ENCODE measurements at places on chromosomes 7 and 10.

DNA sequence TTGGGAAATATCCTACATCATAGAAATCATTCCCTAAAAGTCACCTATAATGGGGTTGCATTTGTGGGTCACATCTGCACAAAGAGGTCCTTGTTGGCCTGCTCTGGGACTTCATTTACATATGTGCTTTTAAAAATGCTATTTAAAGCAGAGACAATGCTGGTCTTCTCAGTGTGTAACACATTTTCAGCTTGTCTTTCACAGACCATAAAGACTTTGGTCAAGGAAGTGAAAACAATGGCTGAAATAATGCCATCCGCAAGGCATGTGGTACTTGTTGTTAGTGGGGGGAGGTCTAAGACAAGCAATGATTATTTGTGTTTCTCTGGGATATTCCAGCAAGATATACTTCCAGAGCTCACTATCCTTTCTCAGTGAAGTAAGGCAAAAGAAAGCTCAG is 84.6 kb upstream of the PDLIM1 start:
- no peaks in the 10 kb centered on the region for H3K36me3 ChIP-seq
- no peak overlapping the region for H3K4me3 ChIP-seq
- H3K27ac ChIP-seq = no peak overlapping the region
- DNase-seq = no peak

DNA sequence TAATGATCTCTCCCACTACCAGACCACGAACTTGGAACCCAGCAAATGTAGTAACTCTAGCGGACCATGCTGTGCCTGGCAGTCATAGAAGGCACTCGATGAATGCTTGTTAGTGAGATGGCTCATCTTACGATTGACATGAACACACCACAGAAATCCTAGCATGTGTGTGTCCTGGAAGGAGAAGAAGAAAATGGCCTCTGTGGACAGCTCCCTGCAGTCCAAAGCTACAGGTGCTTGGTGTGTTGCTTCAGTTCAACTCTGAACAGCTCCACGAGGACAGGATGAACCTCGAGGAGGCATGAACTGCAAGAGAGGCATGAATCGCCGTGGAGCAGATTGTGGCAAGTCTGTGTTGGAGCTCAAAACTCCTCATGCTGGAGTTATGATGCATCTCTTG is 93.5 kb downstream of the KLF6 start:
- H3K4me3 ChIP-seq = no peak overlapping the region
- H3K27ac ChIP-seq = no peak overlapping the region
- H3K27me3 ChIP-seq = no peaks in the 10 kb centered on the region
- no peaks in the 10 kb centered on the region for H3K36me3 ChIP-seq

DNA sequence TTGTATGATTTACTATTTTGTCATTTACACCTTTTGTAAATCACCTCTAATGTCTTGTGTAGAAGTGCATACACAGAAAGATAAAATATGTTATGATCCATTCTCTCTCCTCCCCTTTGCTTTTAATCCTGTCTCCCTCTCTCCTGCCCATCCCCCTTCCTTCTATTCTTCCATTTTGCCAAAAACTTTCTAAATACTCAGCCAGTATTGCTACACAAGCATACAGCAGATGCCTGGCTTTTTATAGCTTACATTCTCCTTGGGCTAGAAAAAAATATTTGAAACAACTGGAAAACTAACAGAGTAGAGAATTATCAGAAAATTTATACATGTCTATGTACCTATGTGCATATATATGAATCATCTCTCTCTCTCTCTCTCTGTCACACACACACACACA is 308.7 kb upstream of the BMPER start:
- DNase-seq = no peak
- no peak overlapping the region for H3K27ac ChIP-seq
- no peaks in the 10 kb centered on the region for H3K4me1 ChIP-seq
- H3K4me3 ChIP-seq = no peak overlapping the region
- H3K36me3 ChIP-seq = no peaks in the 10 kb centered on the region
- H3K27me3 ChIP-seq = no peaks in the 10 kb centered on the region

DNA sequence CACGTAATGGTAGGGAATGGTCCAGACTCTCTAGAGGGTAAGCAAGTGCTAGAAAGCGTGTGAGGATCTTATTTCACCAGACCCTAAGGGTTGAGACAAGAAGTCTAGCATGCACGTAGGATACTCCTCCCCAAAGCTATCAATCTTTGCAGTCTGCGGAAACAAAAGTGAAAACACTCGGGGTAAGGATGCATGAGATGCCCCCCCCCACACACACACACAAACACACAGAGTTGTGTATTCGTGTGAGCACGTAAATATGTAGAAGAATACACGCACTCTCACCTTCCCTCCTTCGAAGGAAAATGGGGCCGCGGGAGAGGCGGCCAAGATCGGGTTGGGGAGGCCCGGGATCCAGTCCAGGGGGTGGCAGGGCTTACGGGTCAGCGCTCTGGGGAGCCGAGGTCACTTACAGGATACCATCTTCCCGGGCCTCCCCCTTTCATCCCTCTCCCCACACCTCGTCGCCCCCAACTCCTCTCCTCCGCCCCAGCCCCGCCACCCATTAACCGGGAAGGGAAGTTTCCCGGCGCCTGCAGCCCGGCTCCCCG is 455 bp downstream of the CUL2 start:
- H3K36me3 ChIP-seq = peaks cover 21% of the 10 kb centered on the region
- peak; percentile 45 for DNase-seq
- no peaks in the 10 kb centered on the region for H3K27me3 ChIP-seq
- H3K27ac ChIP-seq = peak overlapping the region; percentile 93
- peaks cover 38% of the 10 kb centered on the region for H3K4me1 ChIP-seq
- peak overlapping the region; percentile 94 for H3K4me3 ChIP-seq

DNA sequence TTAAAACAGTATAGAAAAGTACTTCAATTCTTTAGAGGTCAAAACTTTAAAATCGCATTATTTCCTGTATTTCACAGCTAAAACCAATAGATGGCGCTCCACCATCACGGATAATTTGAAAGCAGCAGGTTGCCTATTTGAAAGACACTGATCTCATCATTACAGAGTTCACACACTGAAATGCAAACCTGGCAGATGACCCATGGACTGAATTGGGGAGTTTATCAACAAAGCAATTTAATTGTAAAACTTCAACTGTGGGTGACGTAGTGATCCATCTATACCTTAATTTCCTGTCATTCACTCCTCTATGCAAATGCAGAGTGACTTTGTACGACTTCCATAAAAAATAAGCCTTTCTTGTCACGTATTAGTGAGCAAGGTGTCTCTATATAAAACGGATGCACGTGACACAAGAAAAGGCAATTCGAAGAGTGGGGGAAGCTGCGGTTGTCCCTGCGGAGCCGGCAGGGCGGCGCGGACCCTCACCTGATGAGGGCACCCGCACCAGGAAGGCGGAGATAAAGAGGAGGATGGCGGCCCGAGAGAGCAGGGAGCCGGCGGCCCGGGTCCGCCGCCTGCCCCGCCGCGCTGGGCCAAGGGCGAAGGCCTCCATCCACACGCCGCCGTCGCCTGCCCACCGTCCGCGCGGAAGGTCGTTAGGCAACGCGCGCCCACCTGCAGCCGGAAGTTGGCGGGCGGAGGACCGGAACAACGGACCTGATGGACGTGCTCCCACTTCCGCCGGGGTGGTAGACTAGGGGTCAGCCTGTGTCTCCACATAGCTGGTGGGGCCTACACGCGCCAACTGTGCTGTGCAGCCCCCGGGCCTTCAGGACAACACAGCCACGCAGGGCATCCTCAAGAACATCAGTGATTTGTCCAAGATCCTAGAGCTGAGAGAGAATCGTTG is at the start of gene ZPBP:
Gene ZPBP (minus strand): TSS at position 668 of the 913 bp plus-strand sequence. CDS start 52 bp downstream, at position 616.
- H3K4me1 ChIP-seq = peaks cover 12% of the 10 kb centered on the region
- H3K27ac ChIP-seq = peak within 1 kb of the TSS; percentile 83
- DNase-seq = peak; percentile 70
- no peaks in the 10 kb centered on the region for H3K36me3 ChIP-seq

DNA sequence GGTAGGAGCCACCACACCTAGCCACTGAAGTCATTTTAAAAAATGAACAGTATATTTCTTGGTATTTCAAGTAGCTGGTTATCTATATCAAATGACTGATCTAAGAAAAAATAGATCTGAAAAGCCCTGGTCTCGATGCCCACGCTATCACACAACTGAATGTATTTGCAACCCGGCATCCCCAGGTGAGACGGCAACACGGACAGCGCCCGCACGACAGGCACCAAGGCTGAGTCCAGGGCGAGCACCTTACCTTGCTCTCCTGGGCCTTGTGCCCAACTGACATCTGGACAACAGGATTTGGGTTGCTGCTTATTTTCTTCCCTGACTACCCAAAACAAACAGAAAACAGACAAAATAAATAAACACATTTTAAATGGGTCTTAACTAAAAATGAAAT is 44.8 kb upstream of the NCAPG2 start:
- peaks cover 37% of the 10 kb centered on the region for H3K36me3 ChIP-seq
- H3K27ac ChIP-seq = no peak overlapping the region
- H3K4me3 ChIP-seq = no peak overlapping the region
- no peak for DNase-seq

DNA sequence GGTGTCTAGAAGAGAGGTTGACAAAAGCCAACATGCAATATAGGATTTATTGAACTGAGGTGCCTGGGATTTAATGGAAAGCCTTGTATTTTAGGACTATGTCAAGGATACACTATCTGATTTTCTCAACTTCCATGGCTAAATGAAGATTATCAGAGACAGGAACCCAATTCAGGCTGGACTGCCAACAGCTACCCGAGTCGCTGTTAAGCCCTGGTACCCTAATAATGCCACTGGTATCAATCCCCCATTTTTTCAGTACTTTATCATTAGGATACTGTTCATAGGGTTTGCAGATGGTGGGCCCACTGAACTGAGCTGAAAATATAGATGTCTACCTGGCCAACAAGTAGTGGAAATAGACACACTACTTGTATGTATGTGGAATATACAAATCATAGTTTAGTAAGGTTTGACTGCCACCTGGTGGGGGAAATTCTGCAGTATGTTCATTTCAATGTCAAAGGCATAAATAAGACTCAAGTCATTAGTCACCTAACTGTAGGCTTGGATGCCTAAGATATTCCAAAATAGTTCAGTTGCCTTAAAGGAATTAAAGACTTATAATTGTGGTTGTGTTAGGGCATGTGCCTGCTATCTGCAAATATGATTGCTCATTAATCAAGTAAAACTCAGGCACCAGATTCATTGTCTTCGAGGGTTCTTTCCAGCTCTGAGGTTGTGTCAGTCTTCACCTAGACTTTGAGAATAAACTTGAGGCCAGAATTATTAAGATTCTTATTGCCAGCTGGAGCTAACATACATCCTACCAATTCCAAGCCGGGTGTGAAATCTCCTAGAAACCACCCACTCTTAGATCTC is 34.1 kb upstream of the NOBOX start:
- no peak overlapping the region for H3K27ac ChIP-seq
- DNase-seq = peak; percentile 70
- H3K36me3 ChIP-seq = no peaks in the 10 kb centered on the region

DNA sequence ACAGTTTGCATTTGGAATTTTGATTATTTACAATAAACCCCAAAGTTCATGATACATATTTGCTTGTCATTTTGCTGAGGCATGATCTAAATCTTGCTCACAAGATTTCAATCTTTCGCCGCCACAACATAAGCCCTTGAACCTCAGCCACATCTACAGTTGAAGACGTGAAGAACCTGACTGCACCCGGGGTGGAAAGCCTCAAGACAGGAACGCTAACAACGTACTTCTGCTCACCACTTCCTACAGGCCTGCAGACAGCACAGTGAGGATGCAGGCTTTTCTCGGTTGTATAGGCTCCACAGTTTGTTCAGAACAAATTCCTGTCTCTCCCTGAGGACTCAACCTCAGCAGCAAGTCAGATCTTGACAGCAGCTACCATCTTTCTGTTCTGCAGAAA is 393.8 kb upstream of the PRKCQ start:
- no peaks in the 10 kb centered on the region for H3K36me3 ChIP-seq
- no peak overlapping the region for H3K27ac ChIP-seq
- peak; percentile 49 for DNase-seq
- no peak overlapping the region for H3K4me3 ChIP-seq
- peaks cover 10% of the 10 kb centered on the region for H3K4me1 ChIP-seq

DNA sequence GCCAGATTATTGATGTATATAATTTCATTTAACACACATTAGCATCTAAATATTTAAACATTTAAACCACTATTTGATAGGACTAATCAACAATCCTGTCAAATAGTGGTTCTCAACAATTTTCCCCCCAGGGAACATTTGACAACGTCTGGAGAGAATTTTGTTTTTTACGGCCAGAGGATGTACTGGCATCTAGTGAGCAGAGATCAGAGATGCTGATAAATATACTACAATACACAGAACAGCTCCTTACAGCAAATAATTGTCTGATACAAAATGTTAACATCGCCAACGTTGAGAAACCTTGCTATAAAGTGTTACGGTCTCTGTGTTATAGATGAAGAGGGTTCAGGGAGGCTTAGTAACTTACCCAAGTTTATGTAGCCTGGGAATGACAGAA is 25.0 kb upstream of the TMEM229A start:
- H3K27me3 ChIP-seq = no peaks in the 10 kb centered on the region
- no peak for DNase-seq
- H3K4me1 ChIP-seq = no peaks in the 10 kb centered on the region

- no peak overlapping the region for H3K27ac ChIP-seq
- no peaks in the 10 kb centered on the region for H3K4me1 ChIP-seq
- no peaks in the 10 kb centered on the region for H3K27me3 ChIP-seq
- H3K36me3 ChIP-seq = no peaks in the 10 kb centered on the region
Observed at GRCh38 chr10:99938563-99938962, 71.2 kb downstream of the DNMBP start.

GRCh38 chr10:97066877-97067555 is 118.7 kb downstream of the SLIT1 start:
- DNase-seq = no peak
- peaks cover 8% of the 10 kb centered on the region for H3K36me3 ChIP-seq
- peaks cover 3% of the 10 kb centered on the region for H3K27me3 ChIP-seq
- no peak overlapping the region for H3K4me3 ChIP-seq
- no peak overlapping the region for H3K27ac ChIP-seq

DNA sequence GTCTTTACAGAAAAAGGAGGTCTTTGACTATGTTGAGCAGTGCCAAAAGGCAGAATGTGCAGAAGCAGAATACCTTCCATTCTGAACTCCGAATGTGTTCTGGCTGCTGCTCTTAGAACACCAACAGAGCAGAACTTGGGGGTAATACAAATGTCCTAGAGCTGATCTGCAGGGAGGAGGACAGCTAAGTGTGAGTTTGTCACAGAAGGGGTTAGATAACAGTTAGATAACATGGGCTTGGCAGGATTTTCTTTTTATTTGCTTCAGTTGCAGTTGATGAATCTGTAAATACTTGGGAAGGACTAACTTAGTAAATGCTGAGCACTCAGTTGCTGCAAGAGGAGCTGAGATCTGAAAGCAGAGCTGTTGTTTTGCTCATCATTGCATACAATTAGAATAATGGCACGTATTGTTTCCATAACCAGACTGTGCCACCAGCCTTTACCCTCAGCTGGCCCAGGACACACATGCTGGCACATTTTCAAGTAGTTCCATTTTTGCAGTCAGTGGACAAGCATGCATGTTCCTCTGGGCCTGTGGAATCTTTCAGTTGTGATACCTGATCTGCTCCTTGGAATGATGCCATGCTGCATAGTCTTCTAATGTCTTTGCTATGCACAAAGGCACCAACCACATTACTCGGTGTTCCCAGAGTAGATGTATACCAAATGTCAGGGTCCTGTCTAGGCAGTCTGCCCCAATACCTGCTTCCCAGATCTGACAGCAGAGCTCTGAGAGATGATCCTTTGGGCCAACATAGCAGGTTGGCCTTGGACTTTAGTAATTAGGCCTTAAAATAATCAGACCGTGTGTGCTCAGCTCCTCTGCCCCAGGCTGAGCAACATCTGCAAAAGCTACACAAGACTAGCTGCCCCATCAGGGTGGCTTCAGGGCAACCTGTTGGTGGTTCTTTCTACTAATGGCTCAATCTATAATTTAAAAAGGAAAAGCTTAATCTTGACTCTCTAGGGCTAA is 55.7 kb downstream of the GSDME start:
- no peak overlapping the region for H3K4me3 ChIP-seq
- no peak overlapping the region for H3K27ac ChIP-seq
- peaks cover 8% of the 10 kb centered on the region for H3K4me1 ChIP-seq
- H3K27me3 ChIP-seq = no peaks in the 10 kb centered on the region

- DNase-seq = no peak
- H3K4me3 ChIP-seq = no peak overlapping the region
Observed at GRCh38 chr10:64976150-64976549, 1454.9 kb downstream of the REEP3 start.

Data from activated CD4-positive, alpha-beta T cell treated with anti-CD3 and anti-CD28 coated beads, Interleukin-2, amount 10 ng/mL, durations not matched to agents 7 days and 5 days (primary cell).